Cortex of kidney (tissue), 1 donor: ENCODE measurements at places on chromosomes 2 and 18.

- no peak for DNase-seq
Observed at GRCh38 chr2:239555571-239555905, 154.7 kb upstream of the HDAC4 start.

DNA sequence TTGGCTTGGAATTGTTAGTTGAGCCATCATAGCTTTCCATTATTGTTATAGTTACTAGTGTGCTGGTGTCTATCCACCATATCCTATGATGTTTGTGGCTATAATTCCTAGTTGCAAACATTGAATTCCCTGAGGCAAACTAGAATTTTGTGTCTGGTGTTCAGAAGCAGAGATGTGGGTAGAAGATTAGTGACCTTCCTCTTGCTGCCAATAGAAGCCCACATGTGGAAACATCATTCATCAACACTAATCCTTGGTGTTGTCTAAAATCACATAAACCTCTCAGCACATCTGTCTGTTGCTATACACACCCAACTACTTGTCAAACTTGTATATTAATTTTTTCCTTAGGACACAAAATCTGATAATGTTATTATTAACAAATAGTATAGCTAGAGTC lies 374.1 kb downstream of the TGIF1 start:
- DNase-seq, result no peak

DNA sequence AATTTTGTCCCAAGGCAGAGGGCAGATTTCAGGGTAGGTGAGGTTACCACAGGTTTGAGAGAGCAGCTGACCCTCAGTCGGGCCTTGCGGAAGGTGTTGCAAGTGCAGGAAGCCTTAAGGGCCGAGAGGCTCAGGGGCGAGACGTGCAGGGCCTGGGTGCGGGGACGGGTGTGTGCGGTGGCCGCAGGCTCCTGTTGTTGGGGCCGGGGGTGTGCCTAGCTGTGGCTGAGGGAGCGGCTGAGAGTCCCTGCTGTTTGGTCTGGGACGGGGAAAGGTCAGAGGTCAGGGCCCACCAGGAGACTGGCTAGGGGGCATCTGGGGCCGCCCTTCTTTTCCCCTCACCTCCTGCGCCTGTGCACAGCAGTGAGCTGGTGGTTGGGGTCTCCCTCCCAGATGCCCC lies 52.5 kb downstream of the NTSR2 start:
- no peak for DNase-seq

DNA sequence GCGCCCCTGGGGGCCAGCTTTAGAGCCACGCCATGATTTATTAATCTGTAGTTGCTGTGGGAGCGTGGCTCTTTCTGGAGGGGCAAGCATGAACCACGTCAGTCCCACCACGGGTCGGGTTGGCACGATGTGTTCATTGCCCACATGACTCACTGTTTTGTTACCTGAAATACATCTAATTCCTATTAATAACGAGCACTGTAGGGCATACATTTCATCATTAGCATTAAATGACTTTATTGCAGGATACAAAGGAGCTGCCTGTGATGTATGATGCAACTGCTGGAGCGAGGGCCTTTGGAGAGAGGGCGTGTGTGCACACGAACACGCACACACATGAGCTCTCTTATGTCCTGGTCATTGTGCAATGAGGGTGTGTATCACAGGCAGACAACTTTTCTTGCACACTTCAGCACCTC lies 127.0 kb downstream of the INHBB start:
- no peak for DNase-seq

DNA sequence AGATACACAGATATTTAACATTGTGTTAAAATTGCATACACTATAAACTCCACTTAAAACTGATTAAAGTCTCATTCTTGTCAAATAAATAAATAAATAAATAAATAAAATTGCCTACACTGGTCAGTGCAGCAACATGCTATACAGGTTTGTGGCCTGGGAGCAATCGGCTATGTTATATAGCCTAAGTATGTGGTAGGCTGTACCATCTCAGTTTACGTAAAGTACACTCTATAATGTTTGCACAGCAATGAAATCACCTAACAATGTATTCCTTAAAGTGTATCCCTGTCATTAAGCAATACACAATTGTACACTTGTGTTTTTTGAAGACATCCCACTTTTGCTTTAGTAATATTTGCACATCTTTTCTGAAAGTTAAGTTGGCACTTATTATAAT lies 337.7 kb upstream of the SETBP1 start:
- no peak for DNase-seq
